ENCODE measurements at places on chromosomes 12 and 14.

DNA sequence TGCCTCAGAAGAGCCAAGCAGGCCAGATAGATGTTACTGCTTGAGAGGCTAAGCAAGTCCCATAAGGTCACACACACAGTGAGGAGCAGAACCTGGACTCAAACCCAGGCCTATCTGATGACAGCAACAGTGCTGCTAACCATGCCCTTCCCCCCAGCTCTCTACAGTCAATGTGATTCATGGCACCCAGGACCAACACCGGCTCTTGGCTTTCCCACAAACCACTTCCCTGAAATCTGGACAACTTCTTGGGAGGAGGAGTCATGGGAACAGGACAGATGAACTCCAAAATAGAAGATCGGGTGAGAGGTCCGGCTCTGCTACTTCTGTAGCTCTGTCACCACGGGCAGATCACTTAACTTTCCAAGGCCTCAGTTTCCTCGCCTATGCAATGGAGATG lies 716 bp upstream of the PTGDR start:
- no peak for DNase-seq

GRCh38 chr14:23071244-23071920 lies 14.1 kb upstream of the CDH24 start:
- no peak for DNase-seq

DNA sequence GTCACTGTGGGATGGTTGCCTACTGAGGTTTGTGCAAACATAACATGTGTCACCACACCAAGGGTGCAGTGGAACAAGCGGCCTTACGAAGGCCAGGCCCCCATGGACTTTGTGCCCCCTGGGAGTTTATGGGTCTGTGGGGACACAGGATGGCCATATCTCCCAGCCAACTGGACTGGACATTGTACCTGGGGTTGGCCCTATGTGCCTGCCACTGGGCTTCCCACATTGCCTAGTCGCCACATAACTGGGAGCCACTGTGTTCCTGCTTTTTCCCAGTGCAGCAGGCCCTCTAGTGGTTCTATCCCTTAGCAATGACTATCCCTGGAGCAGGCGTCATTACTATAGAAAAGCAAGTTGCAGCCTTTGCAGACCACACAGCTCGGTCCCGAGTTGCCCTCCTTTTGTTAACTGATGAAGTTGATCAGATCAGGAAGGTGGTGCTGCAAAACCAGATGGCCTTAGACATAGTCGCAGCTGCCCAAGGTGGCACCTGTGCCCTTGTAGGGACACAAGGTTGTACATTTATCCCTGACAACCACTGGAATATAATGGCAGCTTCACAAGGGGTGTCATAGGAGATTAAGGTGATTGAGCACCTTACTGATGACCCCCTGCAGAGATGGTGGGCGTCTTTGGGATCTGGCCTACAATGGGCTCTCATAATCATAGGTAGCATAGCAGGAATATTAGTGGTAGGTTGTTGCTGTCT lies 15.2 kb upstream of the RNASE12 start:
- DNase-seq = no peak

DNA sequence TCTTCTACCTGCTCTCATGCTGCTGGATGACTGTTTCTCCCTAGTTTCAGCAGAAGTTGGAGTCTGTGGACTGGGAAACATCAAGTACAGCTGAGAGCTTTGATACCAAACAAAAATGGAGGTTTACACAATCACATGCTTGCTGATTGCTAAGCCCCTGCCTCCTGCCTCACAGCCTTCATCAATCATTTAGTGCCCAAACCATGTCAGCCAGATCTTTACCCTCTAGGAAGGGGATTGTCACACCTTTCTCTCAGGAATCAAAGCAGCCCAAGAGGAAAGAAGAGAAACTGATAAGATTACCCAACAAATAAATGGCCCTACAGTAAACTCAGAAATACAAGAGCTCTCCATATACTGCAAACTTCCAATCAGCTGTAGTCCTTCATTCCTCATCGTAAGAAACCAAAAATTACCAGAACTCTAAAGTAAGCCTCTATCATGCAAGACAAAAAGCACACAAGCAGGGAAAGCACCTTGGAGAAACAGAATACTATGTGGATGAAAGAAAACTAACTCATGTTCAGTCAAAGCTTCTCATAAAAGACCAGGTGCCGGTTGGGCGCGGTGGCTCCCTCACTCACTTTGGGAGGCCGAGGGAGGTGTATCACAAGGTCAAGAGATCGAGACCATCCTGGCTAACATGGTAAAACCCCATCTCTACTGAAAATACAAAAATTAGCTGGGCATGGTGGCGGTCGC lies 63.6 kb upstream of the RESF1 start:
- DNase-seq = no peak

- no peak for DNase-seq
Observed at GRCh38 chr12:12720672-12721161, 3.5 kb downstream of the CDKN1B start.

DNA sequence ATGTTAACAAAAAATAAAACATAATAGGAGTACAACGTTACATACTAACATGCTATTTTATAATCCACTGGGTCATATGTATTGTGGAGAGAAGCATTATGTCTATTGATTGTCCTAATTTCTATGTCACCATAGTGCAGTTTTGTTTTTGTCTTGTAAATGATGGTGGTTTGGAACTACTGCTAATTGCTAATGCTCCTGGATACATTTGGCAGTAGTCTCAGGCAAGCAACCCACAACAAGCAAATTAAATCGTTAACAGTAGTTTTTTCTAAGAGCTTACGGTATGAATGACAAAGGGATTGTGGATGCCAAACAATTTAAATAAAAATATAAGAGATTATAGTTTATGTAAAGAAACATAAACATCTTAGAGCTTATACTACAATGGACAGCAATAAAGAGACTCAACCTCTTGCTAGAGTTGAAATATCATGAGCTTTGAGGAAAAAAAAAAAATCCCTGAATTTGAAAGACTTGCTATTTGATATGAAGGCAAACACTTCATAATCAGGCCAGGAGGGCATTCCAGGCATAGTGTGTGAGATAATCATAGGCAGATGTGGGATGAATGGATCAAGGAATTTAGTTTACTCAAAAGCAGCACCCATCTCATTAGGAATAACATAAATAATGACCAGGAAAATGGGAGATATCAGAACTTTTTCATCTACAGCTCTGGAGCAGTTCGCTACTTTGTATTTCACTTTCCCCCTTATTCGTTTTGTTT lies 181.3 kb downstream of the CCDC59 start:
- DNase-seq = no peak

- no peak for DNase-seq
Observed at GRCh38 chr12:68521848-68522502, 88.7 kb upstream of the RAP1B start.

- no peak for DNase-seq
Observed at GRCh38 chr14:74653386-74654138, 41.5 kb upstream of the LTBP2 start.

- DNase-seq = no peak
Observed at GRCh38 chr12:112809684-112810083, 18.1 kb downstream of the RPH3A start.

DNA sequence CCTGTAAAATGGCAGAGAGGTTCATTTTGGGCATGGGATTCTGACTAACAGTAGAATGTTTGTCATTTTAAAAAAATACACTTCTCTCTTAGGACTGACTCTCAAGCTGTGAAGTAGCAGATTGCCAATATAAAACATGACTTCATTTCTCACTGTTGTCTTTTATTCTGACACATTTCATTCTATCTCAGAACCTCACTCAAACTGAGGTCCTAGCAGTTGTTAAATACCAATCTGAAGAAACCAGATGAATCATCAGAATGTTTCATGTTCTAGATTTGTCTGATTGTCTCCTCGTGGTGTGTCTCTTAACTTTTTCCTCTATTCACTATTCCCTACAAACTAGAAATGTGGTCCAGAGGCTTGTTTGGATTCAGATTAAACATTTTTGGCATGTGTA lies 276.5 kb upstream of the NPAS3 start:
- no peak for DNase-seq

- no peak for DNase-seq
Observed at GRCh38 chr14:44820230-44820964, 141.3 kb downstream of the KLHL28 start.

DNA sequence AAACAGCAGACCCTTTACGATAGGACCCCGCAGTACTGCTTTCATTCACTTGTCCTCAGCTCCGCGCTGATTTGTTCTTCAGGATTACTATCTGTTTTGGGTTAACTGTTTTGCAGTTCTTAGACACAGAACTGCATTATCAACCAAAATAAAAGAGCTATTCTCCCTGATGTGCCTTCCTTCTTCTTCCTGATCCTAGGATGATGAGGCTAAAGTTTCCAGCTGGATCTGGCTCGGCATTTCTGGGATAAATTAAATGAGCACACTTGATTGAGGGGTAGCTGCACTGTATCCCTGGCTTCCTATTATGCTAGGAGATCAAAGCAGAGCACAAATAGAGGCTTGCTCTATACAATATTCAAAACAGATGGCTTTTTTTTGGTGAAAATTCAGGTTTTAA lies 165.7 kb downstream of the FBXL14 start:
- no peak for DNase-seq

DNA sequence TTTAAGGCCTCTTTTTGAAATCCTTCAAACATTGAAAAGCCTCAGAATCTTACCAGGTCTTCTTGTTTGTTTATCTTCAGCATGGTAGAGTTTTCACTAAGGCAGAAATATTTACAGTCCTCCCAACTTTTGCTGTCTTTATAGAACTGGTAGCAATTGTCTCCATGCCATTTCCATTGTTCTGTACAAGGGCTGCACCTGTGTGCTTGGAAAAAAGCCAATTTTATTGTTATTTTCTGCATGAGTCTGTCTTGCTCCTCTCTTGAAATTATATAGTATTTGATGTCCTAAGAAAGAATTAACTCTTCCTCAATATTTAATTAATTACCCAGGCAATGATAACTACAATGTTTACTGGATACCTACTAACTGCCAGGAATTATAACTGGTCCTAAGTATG lies 23.3 kb downstream of the CLEC1A start:
- DNase-seq = no peak

DNA sequence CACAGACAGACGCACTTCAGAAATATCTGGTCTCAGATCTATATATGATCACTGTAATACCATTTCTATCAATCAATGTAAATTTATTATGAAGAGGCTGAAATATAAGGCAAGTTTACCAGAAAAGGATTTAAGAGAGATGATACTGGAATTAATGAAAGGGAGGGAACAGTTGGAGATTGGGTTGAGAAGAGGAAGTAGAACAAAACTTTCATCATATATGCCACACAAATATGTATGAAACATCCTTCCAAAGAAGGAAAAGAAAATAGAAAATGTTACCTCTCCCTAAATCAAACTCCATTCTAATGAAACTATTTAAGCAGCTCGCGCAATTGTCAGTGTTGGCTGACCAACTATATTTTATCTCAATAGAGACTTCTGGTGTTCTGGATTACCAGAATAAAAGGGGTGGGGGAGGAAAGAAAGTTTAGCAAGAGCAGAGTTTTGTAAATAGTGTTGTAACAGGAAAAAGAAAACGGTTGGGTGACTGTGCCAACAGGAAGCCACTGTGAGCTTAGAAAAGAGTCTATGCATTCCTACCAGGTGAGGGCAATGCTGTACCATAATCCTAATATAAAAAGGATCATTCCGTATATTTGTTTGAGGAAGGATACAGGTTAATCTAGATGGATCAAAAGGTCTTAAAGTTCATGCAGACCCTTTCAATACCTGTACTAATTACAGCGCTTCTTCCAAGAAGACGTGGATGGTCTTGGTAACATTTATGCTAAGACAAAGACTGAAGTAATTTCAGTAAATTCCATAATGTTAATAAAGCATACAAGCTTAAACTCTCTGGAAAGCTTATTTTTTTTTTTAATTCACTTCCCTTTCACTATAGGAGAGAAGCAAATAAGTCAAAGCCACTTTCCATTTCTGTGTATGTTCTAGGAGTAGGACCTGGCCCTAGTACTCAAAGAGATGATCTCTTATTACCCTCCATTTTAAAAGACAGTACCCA lies 14.5 kb upstream of the LLPH start:
- DNase-seq = no peak

DNA sequence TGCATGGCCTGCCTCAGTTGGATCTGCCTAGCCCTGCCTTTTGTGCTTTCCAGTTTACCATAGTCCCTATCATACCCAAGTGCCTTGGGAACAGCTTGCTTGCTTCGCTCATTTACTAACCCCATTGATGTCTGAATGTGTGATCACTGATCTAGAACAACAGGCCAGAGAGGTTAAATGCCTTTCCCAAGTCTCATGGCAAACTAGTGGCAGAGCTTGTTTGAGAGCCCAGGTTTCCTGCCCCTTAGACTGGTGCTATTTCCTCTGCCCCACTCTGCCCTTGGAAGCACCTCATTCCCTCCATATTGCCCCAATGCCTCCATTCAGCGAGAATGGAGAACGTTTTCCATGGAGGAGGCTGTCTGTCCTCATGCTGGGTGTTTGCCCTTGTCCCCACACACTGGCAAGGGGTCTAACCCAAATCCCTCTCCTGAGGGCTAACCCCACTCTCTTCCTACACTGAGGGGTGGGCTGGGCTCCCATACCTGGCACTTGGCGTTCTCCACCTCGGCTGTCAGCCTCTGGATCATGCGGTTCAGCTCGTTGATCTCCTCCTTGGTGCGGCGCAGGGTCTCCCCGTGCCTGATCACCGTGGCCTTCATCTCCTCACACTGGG lies 19.8 kb downstream of the KRT7 start:
- DNase-seq = no peak

- DNase-seq = no peak
Observed at GRCh38 chr12:47311568-47311967, 231.8 kb upstream of the AMIGO2 start.

- DNase-seq = no peak
Observed at GRCh38 chr12:48390026-48390425, 39.3 kb upstream of the ZNF641 start.

DNA sequence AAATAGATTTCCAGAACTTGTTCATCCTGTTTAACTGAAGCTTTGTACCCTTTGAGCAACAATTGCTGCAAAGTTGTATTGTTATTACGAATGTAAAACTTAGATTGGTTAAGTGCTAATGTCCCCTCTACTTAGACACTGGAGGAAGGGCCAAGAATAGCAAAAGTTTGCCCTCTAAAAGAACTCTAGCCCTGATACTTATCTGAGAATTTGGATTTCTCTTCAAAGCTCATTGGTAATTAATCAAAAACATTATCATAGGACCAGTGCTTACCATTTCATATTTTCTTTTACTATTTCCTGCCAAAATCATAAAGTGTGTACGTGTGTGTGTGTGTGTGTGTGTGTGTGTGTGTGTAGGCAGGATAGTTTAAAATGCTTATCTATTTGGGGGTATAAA lies 58.2 kb downstream of the LMNTD1 start:
- DNase-seq = no peak

- no peak for DNase-seq
Observed at GRCh38 chr14:102396521-102396920, 33.8 kb downstream of the TECPR2 start.

- no peak for DNase-seq
Observed at GRCh38 chr12:132639956-132640520, 21.5 kb downstream of the P2RX2 start.

DNA sequence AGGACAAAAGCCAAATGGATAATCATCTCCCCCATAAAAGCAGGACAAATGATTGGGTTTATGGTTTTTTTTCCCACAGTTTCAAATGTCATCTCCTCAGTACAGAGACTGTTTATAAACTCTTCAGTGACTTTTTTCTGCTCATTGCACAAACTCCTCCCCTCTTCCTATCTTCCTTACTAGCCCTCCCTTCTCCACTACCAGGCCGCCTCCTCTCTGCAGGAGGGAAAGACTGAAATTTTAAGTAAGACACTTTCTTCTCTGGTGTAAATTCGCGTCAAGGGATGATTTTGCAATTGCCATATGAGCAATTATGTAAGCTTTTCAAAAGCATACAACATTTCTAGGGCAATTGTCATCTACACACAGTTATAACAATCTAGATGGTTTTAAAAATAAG lies 37.0 kb downstream of the BTG1 start:
- peak; percentile 15 for DNase-seq

- no peak for DNase-seq
Observed at GRCh38 chr14:52789118-52789517, 2.3 kb downstream of the GNPNAT1 start.

Measured in renal cortex interstitium (tissue), 15 donors.